ENCODE measurements at places on chromosomes 12 and 14.
A peak's percentile ranks its signal among the peaks of the same experiment; 100 is the strongest.

- DNase-seq, result no peak
Measured at GRCh38 chr12:93699271-93700145, 22.3 kb downstream of the CRADD start.

DNA sequence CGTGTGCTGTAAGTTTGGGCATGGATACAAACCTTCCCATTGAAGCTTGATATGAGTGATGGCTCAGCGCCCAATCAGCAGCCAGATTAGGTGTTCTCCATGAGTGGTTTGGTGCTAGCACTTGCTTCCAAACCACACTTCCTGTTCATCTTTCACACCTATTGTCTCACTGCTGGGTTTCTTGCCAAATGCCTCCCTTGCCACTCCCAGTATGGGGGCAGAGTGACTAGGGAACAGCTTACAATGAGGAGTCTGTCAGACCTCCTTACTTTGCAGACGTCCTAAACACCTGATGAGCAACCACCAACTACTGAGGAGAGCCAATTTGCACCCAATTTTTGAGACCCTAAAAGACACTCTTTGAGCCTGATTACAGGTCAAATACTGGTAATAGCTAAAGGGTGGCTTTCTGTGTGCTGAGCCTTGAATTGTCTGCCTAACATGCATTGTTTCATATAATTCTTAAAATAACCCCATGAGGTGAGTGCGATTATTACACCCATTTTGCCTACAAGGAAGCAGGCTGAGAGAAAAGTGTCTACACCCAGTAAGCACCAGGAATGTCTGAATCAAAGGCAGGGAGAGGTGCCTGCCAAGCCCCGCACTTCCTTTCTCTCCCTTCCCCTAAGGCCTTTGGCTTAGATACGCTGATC, 48.4 kb upstream of the FOS start:
- DNase-seq, result peak; percentile 65

DNA sequence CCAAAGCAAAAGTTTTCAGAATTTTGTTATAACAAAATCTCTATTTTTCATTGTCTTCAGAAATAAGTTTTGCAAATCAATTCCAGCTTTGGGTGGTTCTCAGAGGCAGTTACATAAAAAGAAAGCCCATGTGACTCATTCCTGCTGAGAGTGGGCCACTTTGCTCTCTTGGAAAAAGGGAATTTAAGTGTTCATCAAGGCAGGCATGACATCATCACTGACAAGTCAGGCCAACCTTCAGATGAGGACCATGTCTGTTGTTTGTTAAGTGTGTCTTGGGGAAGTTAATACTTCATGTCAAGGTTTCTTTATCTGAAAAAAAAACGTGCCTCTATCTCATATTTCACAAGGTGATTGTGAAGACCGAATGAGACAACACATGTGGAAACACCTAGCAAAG, 519.8 kb upstream of the TMPO start:
- DNase-seq, result no peak

GRCh38 chr14:69657950-69658355, 46.6 kb downstream of the SUSD6 start:
- no peak for DNase-seq

GRCh38 chr14:61561104-61561503, 134.2 kb upstream of the HIF1A start:
- no peak for DNase-seq

All from activated CD4-positive, alpha-beta memory T cell treated with anti-CD3 and anti-CD28 coated beads, Interleukin-2, amount 10 ng/mL, durations not matched to agents 7 days and 5 days (primary cell).